ENCODE measurements at places on chromosomes 4 and X.

GRCh38 chr4:182187674-182188073, 55.5 kb upstream of the TENM3 start:
- no peak for DNase-seq

GRCh38 chr4:113556382-113557134, 205.0 kb downstream of the CAMK2D start:
- no peak for DNase-seq

DNA sequence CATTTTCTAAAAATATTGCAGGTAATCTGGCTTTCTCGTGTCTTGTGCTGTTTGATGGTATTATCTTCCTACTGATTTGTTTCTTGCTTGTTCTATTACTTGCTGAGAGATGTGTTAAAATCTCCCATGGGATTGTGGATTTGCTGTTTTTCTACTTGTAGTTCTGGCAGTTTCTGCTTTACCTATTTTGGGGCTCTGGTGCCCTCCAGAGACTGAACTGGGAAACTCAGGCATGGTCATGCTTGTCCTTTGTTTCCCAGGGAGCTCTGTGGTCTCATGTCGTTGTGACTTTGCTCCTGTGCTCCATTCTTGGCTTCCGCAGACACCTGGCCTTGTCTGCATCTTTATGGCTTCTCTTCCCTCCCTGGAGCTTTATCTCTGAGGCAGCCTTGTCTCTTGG, 39.5 kb downstream of the NSD2 start:
- peak; percentile 56 for DNase-seq

DNA sequence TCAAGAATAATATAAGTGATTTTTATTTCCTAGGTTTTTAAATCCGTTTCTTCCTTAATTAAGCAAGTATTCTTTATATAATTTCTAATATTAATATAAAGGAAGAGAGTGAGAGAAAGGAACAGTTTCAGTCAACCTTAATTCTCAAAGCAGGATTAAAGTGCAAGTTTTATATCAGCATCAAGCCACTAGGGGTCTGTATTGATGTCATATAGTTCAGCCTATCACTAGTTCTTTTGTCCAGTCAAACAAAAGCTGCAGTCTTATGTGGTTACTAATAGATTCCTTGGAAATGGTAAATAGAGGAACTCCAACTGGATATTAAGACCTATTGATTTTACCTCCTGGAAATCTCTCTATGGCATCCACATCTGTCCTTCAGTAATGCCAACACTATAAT, 82.0 kb downstream of the NAP1L3 start:
- DNase-seq, result peak; percentile 0

GRCh38 chr4:11133868-11134267, 294.8 kb downstream of the HS3ST1 start:
- no peak for DNase-seq

All from ACHN (cell line).